ENCODE measurements at places on chromosomes 11 and 22.
A peak's percentile ranks its signal among the peaks of the same experiment; 100 is the strongest.

DNA sequence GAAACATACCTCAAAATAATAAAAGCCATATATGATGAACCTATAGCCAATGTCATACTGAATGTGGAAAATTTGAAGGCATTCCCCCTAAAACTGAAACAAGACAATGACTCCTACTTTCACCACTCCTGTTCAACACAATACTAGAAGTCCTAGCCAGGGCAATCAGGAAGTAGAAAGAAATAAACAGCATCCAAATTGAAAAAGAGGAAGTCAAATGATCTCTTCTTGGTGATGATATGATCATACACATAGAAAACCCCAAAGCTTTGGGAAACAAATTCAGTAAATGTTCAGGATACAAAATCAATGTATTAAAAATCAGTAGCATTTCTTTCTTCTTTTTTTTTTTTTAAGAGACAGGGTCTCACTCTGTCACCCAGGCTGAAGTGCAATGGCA lies 109.9 kb downstream of the DLG2 start:
- DNase-seq = no peak

GRCh38 chr11:65225279-65226102 lies 36.3 kb upstream of the POLA2 start:
- DNase-seq = no peak

DNA sequence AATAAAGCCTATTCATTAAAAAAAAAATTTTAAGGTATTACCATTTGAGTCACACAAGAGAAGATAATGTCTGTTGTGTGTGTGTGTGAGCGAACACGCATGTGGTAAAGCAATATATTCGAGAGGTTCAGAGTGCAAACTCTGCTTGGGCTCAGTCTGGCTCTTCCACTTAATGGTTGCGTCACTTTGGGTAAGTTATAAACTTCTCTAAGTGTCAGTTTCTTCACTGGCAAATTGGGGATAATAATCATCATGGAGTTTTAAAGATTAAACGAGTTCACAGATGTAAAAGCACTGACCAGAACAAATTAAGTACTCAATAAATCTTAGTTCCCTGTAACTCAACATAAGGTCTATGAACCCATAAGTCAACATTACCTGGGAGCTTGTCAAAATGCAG lies 37.0 kb downstream of the SIK3 start:
- no peak for DNase-seq

GRCh38 chr11:75463106-75463774 lies 30.2 kb upstream of the KLHL35 start:
- DNase-seq = no peak

- DNase-seq = peak; percentile 17
These were observed 7.5 kb downstream of the TRIM29 start for GRCh38 chr11:120130176-120130980.

All from activated CD4-positive, CD25-positive, alpha-beta regulatory T cell treated with anti-CD3 and anti-CD28 coated beads, Interleukin-2, amount 50 U/mL, for 72 hours (primary cell).